ENCODE measurements at places on chromosomes 13 and 19.

GRCh38 chr13:52447354-52447753 lies 3.1 kb downstream of the VPS36 start:
- DNase-seq = no peak

DNA sequence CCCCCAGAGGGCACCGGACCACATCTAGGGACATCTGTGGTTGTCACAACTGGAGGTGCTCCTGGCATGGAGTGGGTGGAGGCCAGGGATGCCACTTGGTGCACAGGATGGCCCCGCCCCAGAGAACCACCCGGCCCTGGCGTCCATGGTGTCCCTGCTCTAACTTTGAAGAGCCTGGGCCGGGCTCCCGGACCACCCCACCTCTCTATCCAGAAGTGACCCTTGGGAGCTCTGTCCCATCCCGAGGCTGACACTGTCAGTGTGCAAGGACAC lies 22.9 kb upstream of the MYDGF start:
- no peak for DNase-seq

- DNase-seq = no peak
Measured at GRCh38 chr19:9189535-9189934, 10.8 kb downstream of the OR7D2 start.

GRCh38 chr19:42272535-42272897 lies 3.5 kb downstream of the CIC start:
- no peak for DNase-seq

GRCh38 chr13:44904967-44905366 lies 84.3 kb downstream of the NUFIP1 start:
- no peak for DNase-seq

- DNase-seq = no peak
Measured at GRCh38 chr13:32036126-32036695, 4.6 kb downstream of the FRY start.

DNA sequence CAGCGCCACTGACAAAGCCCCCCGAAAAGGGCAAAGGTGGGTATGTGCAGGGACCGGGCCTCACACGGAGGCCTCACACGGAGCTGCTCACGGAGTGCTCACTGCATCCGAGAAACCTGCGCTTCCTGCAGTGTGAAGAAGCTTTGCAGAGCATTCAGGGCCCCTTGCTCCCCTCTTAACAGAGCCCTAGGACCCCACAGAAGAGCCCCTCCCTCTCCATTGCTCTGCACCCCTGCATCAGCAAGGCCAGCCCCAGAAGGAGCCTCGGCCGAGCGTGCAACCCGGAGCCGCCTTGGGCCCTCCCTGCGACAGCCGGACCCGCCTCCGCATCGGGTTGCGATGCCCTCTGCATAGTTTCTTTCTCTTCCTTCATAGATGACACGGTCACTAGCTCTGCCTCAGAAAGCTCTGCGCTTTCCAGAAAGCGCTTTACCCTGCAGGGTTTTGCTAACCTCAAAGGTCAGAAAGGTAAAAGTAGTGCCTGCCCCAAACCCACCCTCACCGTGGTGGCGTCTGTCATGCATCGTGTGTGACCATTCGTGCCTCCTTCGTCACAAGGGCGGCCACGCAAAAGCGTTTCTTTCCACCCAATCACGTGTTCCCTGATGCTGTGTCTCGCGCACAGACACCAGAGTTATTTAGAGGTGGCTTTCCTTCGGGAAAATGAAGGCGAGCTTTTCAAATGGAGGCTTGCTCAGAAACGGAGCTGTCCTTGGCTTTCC lies 15.7 kb upstream of the F7 start:
- no peak for DNase-seq

GRCh38 chr13:108984251-108984920 lies 355.0 kb downstream of the MYO16 start:
- no peak for DNase-seq

DNA sequence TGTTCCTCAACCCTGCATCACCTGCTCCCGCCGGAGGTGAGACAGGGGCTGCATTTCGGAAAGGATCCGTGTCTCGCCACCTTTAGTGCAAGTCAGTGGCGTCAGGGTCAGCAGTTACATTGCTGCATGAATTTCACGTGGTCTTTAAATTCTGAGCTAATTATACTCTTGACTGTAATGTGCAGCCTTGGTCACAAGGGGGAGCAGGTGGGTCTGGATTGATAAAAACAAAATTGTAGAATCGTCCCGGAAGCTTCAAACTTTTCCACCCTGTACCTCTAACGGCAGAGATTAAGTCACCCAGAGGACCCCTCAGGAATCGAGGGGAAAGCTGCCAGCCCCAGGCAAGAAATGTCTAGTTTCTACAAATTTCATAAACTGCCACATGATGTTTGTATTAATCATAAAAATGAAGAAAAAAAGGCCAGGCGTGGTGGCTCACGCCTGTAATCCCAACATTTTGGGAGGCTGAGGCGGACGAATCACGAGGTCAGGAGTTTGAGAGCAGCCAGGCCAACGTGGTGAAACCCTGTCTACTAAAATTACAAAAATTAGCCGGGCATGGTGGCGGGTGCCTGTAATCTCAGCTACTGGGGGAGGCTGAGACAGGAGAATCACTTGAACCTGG lies 20.2 kb downstream of the BBC3 start:
- peak; percentile 84 for DNase-seq

- no peak for DNase-seq
Measured at GRCh38 chr13:29709407-29710069, 114.0 kb upstream of the SLC7A1 start.

DNA sequence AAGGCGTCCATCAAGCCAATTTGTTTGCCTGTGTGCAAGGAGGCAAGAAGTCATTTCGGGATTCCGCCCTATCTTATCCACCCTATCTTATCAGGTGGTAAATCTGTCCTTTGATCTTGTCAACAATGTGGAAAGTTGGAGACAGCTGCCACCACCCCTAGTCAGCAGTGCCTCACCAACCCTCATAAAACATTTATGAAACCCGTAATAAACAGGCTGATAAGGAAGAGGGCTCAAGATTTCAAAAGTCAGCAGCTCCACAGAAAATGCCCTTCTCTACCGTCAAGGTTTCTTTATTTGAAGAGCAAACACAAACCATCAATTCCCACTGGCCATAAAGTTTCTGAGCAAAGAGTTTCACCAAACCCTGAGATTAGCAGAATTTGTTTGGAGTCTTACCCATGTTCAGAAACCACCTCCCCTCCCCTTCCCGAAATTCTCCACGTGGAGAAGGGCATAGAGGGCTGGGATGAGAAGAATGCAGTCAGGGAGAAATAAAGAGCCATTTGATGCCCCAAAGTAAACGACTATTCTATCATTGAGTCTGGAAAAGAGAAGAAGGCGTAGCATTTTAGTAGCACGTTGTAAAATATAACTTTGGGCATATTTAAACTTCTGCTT lies 196.0 kb upstream of the GPR12 start:
- no peak for DNase-seq

DNA sequence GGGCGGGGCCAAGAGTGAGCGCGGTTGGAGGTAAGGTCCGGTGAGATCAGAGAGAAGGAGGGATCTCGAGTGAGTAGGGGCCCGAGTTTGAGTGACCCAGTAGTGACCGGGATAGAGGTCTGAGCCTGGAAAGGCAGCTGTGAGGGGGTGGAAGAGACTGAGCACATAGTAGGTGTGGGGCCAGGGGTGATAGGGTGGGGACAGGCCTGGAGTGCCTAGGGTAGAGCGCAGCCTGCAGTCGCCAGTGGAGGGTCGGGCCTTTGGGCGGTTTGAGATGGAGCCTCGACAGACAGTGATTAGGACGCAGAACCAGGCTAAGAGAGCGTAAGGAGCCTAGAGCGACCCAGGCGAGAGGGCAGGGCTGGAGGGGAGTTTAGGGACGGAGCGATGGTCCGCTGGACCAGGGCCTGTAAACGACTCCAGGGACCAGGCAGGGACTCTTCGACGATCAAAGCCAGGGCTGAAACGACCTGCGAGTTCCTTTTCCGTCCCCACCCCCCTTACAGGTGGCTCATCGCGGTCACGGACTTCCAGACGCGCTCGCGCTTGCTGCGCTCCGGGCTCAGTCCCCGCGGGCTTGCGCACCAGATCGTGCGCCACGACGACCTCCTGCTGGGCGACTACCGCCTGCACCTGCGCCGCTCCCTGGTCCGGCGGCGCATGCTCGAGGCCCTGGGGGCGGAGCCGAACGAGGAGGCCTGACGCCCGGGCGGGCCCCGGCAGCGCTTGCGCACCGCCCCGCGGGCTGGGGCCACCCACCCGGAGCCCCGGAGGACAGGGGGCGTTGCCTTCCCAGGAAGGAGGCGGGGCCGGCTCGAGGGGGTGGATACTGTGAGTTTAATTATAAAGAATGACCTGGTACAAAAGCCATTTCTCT lies 9.4 kb downstream of the C19orf81 start:
- DNase-seq = peak; percentile 56

DNA sequence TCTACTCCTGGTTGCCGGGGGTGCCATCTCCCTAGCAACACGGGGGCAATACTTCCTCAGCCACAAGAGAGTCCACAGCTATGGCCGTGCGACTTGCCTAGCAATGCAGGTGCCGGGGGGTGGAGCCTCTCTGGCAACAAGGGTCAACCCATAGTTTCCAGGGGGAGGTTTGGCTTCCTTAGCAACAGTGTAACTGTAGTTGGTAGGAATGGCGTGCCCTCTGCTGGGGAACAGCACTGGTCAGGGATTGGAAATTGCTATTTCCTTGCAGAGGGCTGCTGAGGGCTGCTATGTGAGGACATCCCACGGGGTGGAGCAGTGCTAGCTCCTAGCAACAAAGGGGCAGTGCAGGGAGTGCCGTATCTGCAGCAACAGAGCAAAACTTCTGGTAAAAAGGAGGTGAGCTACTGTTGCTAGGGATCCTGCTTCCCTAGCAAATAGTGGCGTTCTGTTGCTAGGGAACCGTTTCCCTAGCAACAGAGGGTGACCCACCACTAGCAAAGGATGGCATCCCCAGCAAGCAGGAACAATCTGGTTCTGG lies 7.0 kb upstream of the TMC4 start:
- no peak for DNase-seq

- no peak for DNase-seq
Measured at GRCh38 chr13:39501702-39502324, 101.2 kb downstream of the LHFPL6 start.

DNA sequence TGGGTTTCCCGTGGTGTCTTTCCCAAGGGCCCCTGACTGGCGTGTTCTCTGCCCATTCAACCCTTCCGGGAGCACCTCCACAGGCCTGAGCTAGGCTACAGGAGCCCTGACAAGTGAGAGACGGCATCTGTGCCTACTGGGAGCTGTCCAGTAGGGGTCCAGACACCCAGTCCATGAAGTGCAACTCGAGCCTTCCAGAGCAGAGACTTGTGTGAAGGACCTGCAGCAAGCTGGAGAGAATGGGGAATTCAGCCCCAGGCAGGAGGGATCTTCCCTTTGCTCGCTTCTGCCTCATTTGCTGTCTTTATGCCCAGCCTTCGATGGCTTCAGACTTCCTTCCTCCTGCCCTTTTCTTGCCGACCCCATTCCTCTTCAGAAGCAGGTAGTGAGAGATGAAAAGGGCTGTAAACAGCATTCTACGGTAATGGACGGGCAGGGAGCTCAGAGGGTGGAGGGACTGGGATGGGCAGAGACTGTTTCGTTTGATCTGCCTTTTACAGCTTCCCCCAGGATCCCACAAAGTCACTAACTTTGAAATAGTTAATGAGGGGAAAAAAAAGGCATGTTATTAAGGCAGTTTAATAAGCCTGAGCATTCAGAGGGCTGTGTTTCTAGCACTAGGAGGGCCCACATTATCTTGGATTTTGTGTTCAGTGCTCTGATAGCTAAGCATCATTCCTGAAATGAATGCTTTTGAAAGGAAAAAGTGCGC lies 327.6 kb downstream of the FGF9 start:
- DNase-seq = no peak

GRCh38 chr19:38661136-38661535 lies 13.7 kb downstream of the ACTN4 start:
- no peak for DNase-seq

GRCh38 chr19:55086730-55087541 lies 11.3 kb downstream of the EPS8L1 start:
- DNase-seq = peak; percentile 65

GRCh38 chr13:87314822-87315221 lies 356.3 kb upstream of the SLITRK5 start:
- DNase-seq = no peak

GRCh38 chr19:4295972-4296771 lies 6.0 kb downstream of the TMIGD2 start:
- no peak for DNase-seq

- peak; percentile 88 for DNase-seq
Measured at GRCh38 chr19:43624933-43625332, 5.5 kb upstream of the ZNF428 start.

- DNase-seq = no peak
Measured at GRCh38 chr13:44785401-44785800, 203.9 kb downstream of the NUFIP1 start.

DNA sequence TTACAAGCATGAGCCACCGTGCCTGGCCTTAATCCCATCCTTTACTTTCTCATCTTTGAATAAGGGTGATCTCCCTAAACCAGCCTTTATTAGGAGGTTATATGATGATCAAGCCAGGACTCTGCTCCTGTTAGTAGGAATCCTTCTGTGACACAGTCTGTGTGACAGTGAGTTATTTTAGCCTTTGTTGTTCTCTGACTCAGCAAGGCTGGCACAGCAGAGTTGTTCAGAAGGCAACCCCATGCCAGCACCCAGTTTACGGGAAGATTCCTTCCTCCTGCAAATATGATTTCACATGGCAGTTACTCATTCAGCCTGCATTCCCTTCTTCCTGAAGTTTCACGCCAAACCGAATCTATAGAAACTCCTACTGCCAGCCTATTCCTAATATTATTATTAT lies 10.5 kb upstream of the MIER2 start:
- DNase-seq = no peak

- DNase-seq = peak; percentile 76
Measured at GRCh38 chr19:40797963-40798682, 868 bp upstream of the EGLN2 start.

- DNase-seq = no peak
Measured at GRCh38 chr19:2567580-2567979, 91.7 kb downstream of the GADD45B start.

- no peak for DNase-seq
Measured at GRCh38 chr13:59771272-59771671, 392.5 kb downstream of the DIAPH3 start.

DNA sequence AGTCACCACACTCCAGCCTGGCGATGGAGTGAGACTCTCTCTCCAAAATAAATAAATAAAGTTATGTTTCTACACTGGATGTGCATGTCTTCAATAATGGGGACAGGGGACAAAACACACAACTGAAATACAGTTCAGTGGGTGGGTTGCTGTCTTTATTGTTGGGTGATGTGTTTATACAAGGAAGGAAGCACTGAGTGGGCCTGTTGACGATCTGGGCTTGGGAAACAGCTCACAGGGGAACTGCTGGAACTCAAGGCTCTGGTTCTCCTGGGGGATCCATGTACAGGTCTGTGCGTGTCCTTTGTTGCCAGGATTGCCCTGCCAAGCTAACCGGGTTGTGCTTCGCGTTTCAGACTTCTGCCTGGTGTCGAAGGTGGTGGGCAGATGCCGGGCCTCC lies 18.9 kb downstream of the SPINT2 start:
- no peak for DNase-seq

DNA sequence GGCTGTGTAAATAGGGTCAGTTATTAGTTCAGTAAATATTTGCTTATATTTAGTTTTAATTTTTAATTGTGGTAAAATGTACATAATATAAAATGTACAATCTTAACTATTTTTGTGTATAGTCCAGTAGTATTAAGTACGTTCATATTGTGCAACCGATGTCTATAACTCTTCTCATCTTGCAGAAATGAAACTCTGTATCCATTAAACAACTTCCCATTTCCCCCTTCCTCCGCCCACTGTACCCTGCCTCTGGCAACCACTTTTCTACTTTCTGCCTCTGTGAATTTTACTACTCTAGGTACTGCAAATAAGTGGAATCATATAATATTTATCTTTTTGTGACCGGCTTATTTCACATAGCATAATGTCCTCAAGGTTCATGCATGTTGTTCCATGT lies 24.4 kb downstream of the UBAC2 start:
- DNase-seq = no peak

- DNase-seq = no peak
Measured at GRCh38 chr19:45306518-45307027, 16.1 kb downstream of the CKM start.
